ENCODE measurements at places on chromosomes 3 and 15. TPM values are rescaled to one million over a fixed set of nuclear protein-coding genes. Genes with fewer than 3 reads are reported as not detected.

GRCh38 chr3:2765002-2765579 is 345.1 kb downstream of the IL5RA start:
- no peak for DNase-seq

GRCh38 chr15:55434989-55435825 is 26.9 kb downstream of the PIERCE2 start:
- no peak for DNase-seq

DNA sequence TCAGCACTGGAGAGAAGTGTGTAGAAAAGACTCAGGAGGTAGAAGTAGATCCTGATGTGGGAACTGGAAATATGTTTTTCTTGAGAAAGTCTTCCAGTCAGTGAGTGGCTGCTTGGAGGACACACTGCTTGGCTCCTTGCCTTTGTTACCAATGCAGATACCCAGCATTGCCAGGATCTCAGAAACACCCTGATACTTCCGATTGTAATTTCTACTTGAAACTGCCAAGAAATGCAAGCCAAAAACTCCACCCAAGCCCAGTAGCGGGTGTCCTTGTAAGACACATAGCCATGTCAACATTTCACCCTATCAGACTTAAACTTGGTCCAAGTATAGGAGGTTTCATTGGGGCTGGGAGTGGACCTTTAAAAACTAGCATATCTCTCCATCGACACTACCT is 141.8 kb downstream of the ALDH1A2 start:
- no peak for DNase-seq

- no peak for DNase-seq
Measured at GRCh38 chr3:4994144-4994730, 15.0 kb downstream of the BHLHE40 start.

- no peak for DNase-seq
Measured at GRCh38 chr3:144433006-144433405, 461.4 kb downstream of the DIPK2A start.

MOBP gene
- total RNA-seq = not detected

PPM1M gene
- total RNA-seq = 23.8 TPM

TEX55 gene
- not detected for total RNA-seq

ISG20 gene
- total RNA-seq = 5.7 TPM

SQOR gene
- total RNA-seq = 83.4 TPM
